ENCODE measurements at places on chromosomes 2 and 18. TPM values are rescaled to one million over a fixed set of nuclear protein-coding genes. Genes with fewer than 3 reads are reported as not detected.

- no peak for DNase-seq
Observed at GRCh38 chr2:16149349-16150243, 209.2 kb downstream of the MYCN start.

- DNase-seq, result no peak
Observed at GRCh38 chr18:46401486-46402070, 255.4 kb downstream of the LOXHD1 start.

- no peak for DNase-seq
Observed at GRCh38 chr2:241888641-241889040, 19.1 kb downstream of the RTP5 start.

DNA sequence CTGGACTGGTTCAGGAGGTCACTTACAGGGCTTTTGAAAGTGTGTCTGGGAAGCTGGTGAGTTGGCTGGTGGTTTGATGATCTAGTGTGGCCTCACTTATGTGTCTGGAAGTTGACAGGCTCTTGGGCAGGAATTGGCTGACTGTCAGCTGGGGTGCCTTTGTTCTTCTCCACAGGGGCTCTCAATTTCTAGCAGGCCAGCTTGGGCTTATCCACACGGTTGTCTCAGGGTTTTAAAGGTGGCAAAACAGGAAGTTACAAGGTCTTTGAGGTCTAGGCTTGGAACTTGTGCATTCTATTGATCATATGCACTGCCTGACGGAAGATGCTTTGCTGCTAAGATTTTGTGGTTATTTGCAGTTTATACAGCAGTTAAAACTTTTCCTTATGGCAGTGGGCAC, 52.0 kb upstream of the CELF4 start:
- DNase-seq, result no peak

GRCh38 chr18:63438181-63438580, 15.9 kb upstream of the VPS4B start:
- no peak for DNase-seq

- DNase-seq, result no peak
Observed at GRCh38 chr2:54855434-54855833, 132.0 kb downstream of the EML6 start.

GRCh38 chr18:27411911-27412310, 226.8 kb upstream of the CHST9 start:
- DNase-seq, result no peak

CFC1 gene
- not detected for total RNA-seq

- DNase-seq, result no peak
Observed at GRCh38 chr2:40164736-40165508, 287.0 kb downstream of the SLC8A1 start.

- peak; percentile 43 for DNase-seq
Observed at GRCh38 chr2:158935617-158936016, 32.8 kb upstream of the TANC1 start.

- no peak for DNase-seq
Observed at GRCh38 chr18:10143596-10143995, 229.8 kb downstream of the VAPA start.

GRCh38 chr2:6945087-6945813, 28.0 kb downstream of the RNF144A start:
- no peak for DNase-seq

- DNase-seq, result peak; percentile 82
Observed at GRCh38 chr2:217371781-217372213, 511.9 kb upstream of the TNP1 start.

GRCh38 chr2:149904352-149905175, 317.0 kb upstream of the MMADHC start:
- no peak for DNase-seq

- DNase-seq, result no peak
Observed at GRCh38 chr18:69564602-69565001, 163.9 kb downstream of the DOK6 start.

DNA sequence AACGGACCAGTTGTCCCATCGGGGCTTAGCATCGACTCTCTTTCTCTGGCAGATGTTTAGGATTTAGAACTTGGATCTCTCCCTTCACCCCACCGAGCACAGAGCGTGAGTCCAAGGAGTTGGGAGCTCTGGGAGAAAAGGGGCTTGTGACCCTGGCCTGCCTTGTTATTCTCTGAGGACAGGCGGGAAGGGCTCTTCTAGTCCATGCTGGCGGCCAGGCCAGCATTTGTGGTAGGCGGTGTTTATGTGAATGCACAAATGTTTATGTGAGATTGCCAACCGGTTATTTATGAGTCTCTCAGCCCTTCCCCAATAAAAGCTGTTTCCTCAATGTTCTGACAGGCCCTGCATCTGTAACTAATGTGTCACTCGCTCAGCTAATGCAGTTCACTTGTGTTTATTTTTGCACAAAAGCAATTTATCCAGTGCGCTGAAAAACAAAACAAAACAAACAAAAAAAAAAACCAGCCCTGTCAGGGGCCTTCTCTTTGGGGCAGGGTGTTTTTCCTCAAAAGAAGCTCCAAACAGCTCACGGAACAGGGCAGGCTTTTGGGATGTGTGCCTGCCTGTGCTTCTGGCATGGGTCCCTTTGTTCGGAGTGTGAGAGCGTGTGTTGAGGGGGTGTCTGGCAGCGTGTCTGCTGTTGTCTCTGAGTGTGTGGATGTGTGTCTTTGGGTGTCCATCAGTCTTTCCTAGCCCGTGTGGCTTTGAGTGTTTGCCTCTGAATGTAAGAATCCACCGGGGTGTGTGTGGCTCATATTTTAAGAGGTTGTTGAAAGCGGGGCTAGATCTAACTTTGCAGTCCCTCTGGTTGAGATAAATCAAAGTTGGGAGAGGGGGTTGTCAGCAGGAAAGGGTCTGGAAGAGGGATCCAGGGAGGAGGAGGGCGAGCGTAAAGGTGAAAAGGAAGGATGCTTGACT, 52.8 kb upstream of the HAAO start:
- no peak for DNase-seq

CFAP221 gene
- 0.74 TPM for total RNA-seq

DNA sequence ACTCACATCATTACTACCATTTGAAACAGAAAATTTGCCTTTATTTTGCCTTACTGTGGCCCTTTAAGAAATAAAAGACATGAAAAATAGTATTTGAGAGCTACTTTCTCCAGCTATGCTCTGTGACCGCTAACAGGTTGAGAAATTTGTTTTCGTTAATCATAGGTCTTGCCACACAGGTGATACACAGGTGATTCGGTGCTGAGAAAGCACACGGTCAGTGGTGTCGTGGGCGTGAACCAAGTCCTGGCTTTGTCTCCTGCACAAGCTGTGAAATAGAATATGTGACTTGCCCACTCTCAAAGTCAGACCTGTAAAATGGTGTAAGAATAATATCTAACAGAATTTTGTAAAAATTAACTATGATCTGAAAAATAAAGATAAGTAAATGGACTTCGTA, 155.3 kb upstream of the SLC39A10 start:
- no peak for DNase-seq

ST6GAL2 gene
- total RNA-seq, result 12.8 TPM

ZBTB7C gene
- total RNA-seq, result 0.15 TPM

DNA sequence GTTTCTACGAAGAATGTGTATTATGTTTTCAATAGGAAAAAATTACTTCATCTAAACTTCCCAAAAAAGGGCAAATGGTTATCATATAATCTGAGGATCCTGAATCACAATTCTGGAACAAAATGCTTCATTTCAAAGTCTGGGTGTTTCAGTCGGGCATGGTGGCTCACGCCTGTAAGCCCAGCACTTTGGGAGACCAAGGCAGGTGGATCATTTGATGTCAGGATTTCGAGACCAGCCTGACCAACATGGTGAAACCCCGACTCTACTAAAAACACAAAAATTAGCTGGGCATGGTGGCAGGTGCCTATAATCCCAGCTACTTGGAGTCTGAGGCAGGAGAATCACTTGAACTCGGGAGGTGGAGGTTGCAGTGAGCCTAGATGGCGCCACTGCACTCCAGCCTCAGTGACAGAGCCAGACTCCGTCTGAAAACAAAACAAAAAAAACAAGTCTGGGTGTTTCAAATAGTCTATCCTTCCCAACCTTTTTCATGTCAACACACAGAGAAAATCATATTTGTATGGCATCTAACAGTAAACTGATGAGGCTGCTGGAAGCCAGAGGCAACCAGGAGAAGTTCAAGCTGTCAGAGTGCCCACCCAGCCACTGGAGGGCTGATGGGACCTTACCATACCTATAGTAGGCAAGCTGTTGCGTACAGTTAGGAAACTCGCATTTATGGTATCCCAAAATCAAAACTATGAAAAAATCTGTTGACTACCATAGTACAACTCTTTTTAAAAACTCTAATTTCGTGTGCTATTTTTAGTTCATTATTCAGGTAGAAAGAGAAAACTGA, 14.6 kb downstream of the NBAS start:
- no peak for DNase-seq

DNA sequence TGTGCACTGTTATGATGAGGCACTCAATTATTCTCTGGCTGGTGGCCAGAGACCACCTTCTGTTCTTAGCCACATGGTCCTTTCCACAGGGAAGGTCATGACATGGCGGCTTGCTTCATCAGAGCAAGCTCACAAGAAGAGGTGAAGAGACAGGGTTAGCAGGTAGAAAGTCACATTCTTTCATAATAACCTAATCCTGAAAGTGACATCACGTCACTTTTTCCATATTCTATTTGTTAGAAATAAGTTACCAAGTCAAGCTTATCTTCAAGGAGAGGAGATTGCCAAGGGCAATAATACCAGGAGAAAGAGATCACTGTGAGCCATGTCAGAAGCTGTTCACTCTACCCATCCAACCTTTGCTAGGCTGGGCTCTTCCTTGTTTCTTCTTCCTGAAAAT, 139.4 kb downstream of the OSR1 start:
- DNase-seq, result no peak

CENPA gene
- total RNA-seq, result 42.8 TPM

DNA sequence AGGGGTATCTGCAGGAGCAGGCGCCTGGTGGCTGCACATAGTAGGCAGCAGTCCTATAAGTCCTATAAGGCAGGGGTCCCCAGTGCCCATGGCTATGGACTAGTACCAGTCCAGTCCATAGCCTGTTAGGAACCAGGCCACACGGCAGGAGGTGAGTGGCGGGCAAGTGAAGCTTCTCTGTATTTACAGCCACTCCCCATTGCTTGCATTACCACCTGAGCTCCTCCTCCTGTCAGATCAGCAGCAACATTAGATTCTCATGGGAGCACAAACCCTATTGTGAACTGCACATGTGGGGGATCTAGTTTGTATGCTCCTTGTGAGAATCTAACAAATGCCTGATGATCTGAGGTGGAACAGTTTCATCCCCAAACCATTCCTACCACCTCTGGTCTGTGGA, 33.1 kb downstream of the STK25 start:
- no peak for DNase-seq

DNA sequence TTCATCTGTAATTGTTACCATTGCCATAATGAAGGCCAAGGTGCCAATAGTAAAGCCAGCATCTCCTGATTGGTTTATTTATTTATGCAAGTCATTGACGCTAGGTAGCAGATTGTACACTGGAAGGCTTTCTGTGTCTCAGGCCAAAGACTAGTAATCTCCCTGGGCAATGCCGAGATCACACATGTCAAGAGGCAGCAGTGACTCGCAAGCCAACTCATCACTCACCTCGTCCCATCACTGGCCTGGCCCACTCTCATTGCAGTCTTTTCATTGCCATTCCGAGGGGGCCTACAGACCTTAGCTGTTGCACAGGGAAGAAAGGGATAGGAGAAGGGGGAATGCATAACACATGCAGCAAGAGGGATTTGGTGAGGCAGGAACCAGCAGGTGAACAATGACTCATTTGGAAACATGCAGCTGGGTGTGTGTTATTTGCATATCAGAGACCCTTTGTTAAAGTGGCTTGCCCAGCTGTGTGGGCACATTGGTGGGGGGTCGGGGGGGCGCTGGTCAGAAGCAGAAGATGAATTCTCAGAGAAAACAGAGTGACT, 448.7 kb upstream of the HNRNPA3 start:
- DNase-seq, result peak; percentile 60

SERPINB13 gene
- total RNA-seq, result not detected

TLX2 gene
- not detected for total RNA-seq

GRCh38 chr2:9256570-9257043, 50.0 kb downstream of the ASAP2 start:
- DNase-seq, result peak; percentile 29

GRCh38 chr18:57230861-57231585, 84.1 kb downstream of the BOD1L2 start:
- DNase-seq, result no peak

DNA sequence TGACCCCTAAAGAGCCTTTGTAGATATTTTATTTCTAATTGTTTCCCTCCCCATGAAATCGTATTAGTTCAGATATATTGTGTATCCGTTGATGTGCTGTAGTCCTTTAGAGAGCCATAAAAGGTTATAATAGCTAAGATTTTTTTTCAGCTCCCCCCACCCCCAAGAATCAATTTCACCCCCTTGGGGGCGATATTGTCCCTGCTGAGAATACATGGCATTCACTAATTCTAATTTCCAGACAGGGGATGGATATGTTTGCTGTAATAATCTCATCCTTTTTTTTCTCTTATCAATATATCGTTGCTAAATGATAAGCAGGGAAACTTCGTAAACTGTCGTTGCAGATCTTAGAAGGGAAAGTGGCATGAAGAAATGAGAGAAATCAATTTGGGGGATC, 530.7 kb downstream of the TMEM182 start:
- no peak for DNase-seq

GRCh38 chr2:8983571-8983970, 19.9 kb downstream of the MBOAT2 start:
- DNase-seq, result no peak

GRCh38 chr2:27494944-27495554, at the start of gene FNDC4:
Gene FNDC4 (minus strand): TSS chr2:27495200. CDS start chr2:27494679, 521 bp downstream.
- peak; percentile 83 for DNase-seq

GRCh38 chr2:241987726-241988125, 118.2 kb downstream of the RTP5 start:
- DNase-seq, result no peak

CKAP2L gene
- 28.2 TPM for total RNA-seq

DNA sequence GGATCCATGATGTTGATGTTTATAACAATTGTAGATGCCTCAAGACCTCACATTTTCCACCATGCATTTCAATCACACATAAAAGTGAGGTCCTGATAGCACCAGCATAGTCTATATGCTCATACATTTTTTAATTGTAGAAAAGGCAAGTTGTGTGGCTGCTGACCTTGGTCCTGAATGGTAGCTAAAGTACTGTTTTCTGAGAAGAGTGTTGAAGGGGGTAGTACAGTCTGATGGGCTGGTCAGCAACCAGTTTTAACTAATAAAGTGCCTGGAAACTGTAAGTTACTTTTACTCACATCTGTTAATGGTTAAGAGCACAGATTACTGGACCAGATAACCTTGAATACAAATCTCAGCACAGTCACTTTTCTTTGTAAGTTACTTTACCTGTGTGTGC, 15.9 kb downstream of the ZNF638 start:
- peak; percentile 35 for DNase-seq

GRCh38 chr2:178796079-178796677, 11.0 kb downstream of the TTN start:
- DNase-seq, result no peak

GRCh38 chr2:20223407-20224163, 1.3 kb downstream of the SDC1 start:
- DNase-seq, result peak; percentile 72

ADD2 gene
- total RNA-seq, result 45.3 TPM

GALR1 gene
- not detected for total RNA-seq

NRBP1 gene
- total RNA-seq, result 151 TPM
